ENCODE measurements at places on chromosomes 11 and 22.

DNA sequence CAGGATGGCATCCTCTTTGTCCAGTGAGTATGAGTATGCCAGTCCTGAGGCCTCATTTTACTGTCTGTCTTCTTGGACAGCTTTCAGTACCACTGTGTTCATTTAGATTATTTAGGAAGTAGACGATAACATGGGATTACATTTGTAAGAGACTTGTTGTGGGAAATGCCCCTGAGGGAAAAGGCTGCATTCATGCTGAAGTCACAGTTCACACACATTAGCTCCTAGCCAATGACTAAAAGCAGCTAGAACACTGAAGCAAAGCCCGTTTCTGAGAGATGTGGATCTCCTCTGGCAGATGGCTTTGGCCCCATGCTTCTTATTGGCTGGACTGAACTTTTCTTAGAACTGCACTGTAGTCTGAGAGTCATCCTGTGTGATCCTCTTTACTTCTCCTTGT lies 242.4 kb downstream of the FAM76B start:
- no peak for DNase-seq

GRCh38 chr11:6194065-6194581 lies 4.9 kb upstream of the OR52W1 start:
- DNase-seq = no peak

GRCh38 chr11:2444821-2445745 lies at the start of gene KCNQ1:
KCNQ1 (plus strand) TSS chr11:2445008; CDS start chr11:2445099, 91 bp downstream.
- no peak for DNase-seq

DNA sequence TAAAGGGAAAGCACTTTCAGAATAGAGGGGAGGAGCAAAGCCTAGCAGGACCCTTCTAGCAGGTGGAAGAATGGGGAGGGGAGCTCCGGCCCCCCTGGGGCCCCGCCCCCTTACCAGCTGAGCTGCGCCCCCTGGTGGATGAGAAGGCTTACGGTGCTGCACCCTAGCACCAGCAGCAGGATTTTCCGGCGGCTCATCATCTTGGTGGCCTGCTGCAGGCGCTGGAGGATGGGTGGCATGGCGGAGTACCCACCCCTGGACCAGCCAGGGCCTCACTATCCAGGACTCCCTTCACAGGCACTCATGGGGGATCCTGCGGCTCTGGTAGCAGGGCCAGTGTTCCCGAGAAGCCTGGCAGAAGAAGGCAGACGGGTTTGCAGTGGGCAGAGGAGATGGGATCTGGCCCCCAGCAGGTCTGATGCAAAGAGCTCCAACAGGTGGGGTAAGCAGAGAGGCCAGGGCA lies 3.8 kb downstream of the GAL3ST3 start:
- peak; percentile 51 for DNase-seq

- DNase-seq = no peak
Measured at GRCh38 chr11:97615546-97615945, 1225.7 kb downstream of the JRKL start.

- no peak for DNase-seq
Measured at GRCh38 chr11:88508759-88509581, 171.4 kb upstream of the CTSC start.

- DNase-seq = peak; percentile 50
Measured at GRCh38 chr22:37633625-37634416, 5.6 kb upstream of the SH3BP1 start.

DNA sequence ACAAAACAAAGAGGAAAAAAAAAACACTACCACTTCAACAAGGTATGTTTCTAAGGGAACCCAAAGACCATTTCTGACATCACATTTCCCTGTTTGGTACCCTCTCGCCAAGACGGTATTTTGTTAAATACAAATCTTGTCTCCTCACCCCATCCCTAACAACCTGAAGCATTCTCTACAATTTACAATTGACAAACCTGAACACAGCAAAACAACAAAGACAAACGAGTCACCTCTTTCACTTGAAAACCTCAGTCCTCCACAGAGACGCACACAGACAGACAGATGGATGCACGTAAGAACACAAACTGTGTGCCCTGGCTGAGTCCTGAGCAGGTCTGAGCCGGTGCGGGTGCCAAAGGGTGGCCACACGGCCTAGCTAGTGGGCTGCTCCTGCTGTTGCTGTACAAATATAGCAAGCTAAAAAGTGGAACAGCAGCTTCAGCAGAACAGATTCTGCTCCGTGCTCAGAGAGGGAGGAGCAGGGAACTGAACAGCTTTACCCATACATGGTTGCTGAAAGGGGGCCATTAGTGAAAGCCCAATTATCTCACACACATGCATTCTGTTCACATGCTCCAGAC lies 28.5 kb downstream of the CELF1 start:
- peak; percentile 62 for DNase-seq

- DNase-seq = no peak
Measured at GRCh38 chr22:36541831-36542411, 13.0 kb upstream of the EIF3D start.

GRCh38 chr11:96101146-96101545 lies 177.2 kb upstream of the MTMR2 start:
- DNase-seq = no peak

DNA sequence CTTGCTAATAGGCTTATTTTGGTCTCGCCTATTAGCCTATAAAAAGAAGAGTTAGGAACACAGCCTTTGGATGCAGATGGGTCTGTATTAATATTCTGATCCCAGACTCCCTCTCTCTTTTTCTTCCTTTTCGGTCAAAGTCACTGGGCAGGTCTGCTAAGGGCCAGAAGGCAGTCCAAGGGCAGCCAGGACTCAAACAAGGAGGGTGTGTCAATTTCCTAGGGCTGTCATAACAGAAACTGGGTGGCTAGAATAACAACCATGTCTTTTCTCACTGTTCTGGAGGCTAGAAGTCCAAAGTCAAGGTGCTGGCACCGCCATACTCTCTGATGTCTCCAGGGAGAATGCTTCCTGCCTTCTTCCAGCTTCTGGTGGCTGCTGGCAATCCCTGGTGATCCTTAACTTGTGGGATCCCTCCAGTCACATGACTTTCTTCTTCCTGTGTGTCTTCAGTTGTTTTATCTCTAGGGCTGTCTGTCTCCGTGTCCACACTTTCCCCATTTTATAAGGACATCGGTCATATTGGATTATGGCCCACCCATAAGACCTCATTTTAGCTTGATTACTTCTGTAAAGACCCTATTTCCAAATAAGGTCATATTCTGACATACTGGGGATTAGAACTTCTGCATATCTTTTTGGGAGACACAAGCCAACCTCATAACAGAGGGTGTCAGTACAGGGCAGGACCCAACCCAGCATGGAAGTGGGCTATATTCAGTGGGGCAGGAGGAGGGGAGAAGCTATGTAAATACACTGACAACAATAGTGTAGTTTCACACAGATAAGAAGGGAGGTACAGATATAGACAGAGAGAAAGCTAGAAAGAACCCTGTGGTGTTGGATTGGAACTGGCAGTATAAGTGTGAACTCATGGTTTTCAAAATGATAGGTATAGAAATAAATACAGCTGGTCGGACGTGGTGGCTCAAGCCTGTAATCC lies 5.9 kb upstream of the CSF2RB start:
- no peak for DNase-seq

DNA sequence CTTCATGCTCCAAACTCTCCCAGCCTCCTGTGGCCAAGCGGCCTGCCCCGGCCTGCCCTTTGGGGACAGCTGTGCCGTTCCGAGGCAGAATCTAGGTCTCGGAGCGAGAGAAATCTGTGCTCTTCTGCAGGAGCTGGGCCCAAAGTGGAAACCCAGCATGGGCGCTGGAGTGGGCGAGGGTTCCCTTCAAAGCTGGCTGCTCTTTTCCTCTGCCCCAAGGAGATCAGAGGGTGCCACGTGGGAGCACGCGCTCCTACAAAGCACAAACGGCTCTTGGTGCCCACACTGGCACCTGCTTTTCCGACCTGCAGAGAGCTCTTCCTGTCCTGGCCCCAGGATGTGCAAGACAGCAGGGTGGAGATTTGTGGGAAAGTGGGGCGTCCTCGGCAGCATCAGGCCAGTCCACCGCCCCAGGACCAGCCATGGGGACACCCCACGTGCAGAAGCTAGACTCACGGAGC lies 6.9 kb downstream of the OSBPL5 start:
- no peak for DNase-seq

DNA sequence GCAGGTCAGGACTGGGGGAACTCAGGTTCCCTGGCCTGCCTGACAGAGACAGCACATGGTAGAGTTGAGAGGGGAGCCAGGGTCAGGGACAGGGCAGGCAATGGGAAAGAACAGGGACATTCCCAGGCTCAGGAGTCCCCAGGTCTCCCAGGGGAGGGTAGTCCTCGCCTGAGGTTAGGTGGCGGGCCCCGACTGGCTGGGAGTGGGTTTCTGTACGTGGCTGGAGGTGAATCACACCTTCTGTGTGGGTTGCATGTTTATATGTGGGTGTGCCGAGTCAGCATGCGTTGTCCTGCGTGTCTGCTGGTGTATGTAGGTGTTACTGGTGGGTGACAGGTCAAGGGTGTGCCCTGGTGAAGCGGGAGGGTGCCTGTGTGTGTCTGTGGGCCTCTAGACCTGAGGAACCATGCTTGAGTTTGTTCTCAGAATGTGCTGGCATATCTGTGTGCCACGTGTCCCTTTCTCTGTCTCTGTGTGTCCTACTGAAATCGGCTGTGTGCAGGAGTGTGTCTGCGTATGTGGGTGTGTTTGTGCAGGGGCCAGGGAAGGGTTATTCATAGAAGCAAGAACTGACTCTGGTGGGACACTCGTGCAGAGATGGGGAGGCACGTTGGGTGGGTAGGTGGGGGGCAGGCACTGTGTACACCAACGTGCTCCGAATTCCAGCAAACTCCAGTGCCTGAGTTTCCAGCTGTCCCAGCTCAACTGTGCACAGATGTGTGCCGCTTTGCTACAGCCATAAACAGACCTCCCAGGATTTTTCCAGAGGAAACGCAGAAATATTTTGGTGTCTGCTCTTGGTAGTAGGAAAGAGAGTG lies 23.8 kb upstream of the OAF start:
- DNase-seq = peak; percentile 4

DNA sequence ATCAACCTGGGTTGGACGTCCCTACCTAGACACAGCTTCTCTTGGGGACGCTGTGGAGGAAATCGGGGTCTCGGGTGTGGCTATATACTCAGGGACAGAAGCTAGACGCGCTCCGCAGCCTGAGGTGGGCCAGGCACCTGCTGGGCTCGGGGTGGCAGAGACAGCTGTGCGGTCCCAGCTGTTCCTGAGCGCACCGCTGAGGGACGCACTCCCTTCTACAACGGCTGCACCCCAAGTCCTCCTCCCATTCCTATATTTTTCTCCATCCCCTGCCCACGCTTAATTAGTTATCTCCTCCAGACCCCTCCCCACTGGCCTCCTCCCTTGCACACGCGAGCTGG lies 188 bp upstream of the MTNR1B start:
- no peak for DNase-seq

- no peak for DNase-seq
Measured at GRCh38 chr11:46299451-46299961, 22.0 kb downstream of the CREB3L1 start.

DNA sequence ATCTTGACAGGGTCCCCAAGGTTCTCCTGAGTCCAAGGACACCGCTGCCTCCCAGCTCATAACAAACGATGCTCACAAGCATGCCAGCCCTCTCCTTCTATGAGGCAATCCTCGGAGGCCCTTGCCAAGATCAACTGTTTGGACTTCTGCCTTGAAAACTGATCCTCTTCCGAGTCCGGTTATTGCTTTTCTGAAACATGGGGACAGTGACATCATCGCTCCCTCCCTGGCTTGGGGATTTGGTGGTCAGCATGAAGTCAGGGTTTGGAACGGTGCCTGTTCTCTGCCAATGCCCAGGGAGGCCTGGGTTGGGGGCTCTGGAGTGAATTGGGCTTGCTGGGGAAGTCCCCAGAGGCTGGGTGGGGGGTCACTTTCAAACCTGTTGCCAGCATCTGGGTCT lies 149.3 kb downstream of the FBXO7 start:
- DNase-seq = no peak

GRCh38 chr11:31397239-31397834 lies 27.7 kb downstream of the DNAJC24 start:
- DNase-seq = peak; percentile 70

DNA sequence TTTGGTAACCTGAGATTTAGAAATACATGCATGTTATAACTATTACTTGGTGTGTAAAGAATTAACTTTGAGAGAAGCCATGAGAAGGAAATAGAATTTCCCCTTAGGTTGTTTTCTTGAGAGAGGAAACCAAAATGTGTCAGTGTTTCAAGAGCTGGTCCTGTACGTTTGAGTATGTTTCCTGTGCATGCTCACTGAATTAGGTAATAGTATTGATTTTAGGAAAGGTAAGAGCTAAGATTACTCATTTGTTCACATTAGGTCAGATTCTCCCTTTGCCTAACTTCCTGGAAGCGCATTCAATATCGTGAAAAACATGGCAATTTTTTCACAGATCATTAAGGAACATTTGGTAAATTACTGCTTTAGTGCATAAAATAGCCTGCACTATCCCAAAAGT lies 49.3 kb upstream of the RDX start:
- DNase-seq = no peak

DNA sequence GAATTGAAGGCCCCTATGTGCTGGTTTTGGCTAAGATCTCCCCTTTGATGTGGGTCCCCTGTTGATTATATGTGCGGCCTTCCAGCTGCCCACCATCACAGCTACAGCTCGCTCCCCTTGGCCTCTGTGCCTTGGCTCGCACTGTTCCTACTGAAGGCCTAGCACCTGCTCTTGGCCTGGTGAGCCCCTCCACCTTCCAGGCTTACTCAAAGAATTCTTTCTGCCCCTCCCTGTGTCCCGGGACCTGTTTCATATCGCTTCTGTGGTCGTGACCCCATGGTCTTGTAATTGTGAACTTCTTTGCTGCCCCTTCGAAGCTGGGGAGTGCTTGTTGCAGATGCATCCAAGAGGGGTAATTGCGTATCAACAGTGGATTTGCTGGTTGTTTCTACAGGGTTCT lies 12.5 kb downstream of the PEX26 start:
- no peak for DNase-seq

- DNase-seq = no peak
Measured at GRCh38 chr22:29032584-29032983, 29.0 kb downstream of the C22orf31 start.

- DNase-seq = no peak
Measured at GRCh38 chr11:100831929-100832494, 144.9 kb downstream of the ARHGAP42 start.

- DNase-seq = no peak
Measured at GRCh38 chr11:29751618-29752017, 265.2 kb downstream of the KCNA4 start.

GRCh38 chr11:128777369-128778011 lies 83.6 kb downstream of the FLI1 start:
- DNase-seq = no peak

GRCh38 chr11:34749666-34750659 lies 129.1 kb downstream of the EHF start:
- DNase-seq = no peak

DNA sequence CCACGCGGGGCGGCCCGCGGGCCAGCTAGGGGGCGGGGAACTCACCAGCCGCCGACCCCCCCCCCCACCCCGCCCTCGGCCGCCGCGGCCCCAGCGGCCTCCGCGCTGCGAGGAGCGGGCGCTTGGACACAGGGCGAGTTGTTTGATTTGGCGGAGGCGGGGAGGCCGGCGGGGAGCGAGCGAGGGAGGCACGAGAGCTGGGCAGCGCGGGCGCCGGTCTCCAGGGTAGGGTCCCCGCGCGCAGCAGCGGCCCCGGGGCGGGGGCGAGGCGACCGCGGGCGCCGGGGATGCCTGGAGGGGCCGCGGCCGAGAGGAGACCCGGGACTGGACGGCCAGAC lies 64.4 kb downstream of the NAV2 start:
- DNase-seq = no peak
